ENCODE measurements at places on chromosomes 13 and 19.

- DNase-seq, result peak; percentile 35
These were observed 395.1 kb downstream of the FOXO1 start for GRCh38 chr13:40271271-40271885.

DNA sequence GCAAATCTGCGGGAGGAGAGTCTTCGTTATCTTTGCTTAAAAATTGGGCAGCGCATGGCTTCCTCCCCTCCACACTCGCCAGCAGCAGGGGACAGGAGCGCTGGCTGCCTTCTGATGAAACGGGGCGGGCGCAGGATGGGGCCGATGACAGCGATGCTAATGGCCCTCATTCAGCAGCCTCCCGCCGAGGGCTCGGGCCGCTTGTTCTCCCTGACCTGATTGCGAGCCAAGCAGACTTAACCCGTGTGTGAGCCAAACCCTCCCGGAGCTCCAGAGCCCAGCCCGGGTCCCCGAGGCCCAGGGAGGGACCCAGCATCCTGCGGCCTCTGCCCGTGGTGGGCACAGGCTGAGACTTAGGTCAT is 90.3 kb downstream of the KDM4B start:
- no peak for DNase-seq

DNA sequence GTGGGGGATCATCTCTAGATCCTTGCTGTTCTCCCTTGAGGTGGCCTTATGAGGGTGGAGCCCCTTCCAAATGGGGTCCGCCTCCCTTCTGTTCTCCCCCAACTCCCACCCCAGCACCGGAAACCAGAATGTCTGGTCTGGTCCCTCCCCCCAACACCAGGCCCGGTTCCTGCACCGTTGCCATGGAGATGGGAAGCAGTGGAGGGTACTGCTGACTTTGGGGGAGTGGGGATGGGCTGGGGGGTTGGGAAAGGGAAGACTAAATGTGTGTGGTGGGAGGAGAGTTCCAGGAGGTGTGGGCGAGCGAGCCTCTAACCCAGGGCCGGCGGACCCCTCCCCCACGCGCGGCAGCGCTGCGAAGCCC is 1.7 kb downstream of the SHANK1 start:
- DNase-seq, result peak; percentile 52

DNA sequence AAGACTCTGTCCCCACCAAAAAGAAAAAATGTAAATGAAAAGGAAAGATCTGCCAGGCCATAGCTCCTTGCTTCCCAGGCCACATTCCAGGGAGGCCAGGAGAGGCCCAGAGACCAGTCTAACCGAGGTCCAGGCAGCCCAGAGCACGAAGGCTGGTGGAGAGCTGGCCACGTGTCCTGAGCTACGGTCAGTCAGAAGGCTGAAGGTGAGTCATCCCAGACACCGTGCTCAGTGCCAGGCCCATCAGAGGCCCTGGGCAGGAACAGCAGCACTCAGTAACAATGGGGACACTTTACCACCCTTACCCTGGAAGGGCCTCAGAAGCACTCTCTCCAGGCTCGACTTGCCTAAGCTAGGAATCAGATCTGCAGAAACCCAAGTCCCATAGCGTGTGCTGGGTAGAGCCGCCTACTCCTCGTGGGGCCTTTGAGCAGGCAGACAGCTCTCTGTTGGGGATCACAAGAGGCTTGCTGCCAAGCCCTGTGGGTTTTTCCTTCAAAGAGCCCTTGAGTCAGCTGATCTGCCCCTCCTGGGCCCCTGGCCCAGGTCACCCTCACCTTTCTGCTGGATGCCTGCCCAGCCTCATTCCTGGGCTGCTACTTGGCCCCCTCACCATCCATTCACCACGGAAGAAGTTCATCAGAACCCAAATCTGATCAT is 11.6 kb upstream of the DNMT1 start:
- no peak for DNase-seq

DNA sequence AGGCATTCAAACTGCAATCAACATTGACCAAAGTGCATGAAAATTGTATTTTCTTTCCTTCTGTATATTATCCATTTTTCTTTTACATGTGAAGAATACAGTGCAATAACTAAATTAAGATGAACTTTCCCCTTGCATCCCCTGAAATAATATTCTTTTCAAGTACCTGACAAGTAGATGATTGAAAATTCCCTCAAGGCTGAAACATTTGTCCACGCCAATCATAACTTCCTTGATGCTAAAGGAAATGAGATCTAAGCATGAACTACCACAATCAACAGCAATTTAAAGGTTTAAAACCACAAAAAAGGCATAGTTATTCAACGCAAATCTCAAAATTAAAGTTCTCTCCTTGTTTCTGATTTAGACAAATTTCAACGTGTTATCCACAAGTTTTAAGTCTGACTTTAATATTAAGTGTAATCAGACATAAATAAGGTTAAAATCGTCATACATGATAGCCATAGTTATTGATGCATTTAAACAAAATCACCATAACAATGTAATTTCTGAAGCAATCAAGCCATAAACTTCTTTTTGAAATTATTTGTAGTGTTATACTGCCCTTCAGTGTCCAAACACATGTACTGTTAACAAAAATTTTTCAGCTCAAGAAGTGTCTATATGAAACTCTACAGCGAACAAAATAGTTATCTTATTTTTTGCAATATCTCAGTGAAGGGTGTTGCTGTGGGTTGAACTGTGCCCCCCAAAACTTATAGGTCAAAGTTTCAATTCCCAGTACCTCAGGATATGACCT is 169.5 kb downstream of the DCLK1 start:
- DNase-seq, result no peak

- peak; percentile 90 for DNase-seq
These were observed 27.7 kb upstream of the MBNL2 start for GRCh38 chr13:97194479-97194878.

DNA sequence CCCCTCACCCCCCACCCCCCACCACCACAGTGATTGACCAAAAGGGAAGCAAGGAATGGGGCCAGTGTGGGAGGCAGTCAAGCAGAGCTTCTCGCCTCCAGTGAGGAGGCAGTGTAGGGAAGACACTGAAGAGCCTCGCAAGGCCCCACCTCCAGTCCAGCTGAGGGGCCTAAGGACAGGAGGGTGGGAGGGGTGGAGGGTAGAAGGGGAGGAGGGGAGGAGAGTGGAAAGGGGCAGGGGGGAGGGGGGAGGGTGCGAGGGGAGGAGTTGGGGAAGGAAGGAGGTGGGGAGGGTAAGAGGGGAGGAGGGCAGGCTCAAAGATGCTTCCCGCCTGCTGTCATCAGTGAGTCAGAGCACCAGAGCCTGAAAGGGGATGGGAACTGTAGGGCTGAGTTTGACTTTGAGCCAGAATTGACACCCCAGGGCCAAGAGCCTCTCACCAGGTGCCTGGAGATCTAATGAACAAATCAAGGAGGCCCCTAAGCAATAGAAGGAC is 786.2 kb downstream of the UQCRFS1 start:
- DNase-seq, result no peak

DNA sequence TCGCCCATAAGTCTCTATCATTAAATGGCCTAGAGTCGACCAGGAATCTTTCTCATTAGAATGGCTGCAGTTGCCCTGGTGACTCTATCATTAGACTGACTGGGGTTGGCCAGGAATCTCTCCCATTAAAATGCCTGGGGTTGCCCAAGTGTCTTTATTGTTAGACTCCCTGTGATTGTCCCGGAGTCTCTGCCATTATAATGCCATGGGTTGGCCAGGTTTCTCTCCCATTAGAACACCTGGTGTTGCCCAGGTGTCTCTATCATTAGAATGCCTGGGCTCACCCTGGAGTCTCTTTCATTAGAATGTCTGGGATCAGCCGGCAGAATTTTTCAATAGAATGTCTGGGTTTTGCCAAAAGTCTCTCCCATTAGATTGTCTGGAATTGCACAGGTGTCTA is 1459.3 kb downstream of the UQCRFS1 start:
- DNase-seq, result no peak

- DNase-seq, result no peak
These were observed 205.4 kb downstream of the PDS5B start for GRCh38 chr13:32791545-32792172.

- DNase-seq, result no peak
These were observed 47.0 kb downstream of the FOXO1 start for GRCh38 chr13:40619479-40619814.

- no peak for DNase-seq
These were observed 14.0 kb downstream of the ZNF552 start for GRCh38 chr19:57800696-57801095.

- DNase-seq, result no peak
These were observed 38.7 kb downstream of the NFIX start for GRCh38 chr19:13033819-13034611.

DNA sequence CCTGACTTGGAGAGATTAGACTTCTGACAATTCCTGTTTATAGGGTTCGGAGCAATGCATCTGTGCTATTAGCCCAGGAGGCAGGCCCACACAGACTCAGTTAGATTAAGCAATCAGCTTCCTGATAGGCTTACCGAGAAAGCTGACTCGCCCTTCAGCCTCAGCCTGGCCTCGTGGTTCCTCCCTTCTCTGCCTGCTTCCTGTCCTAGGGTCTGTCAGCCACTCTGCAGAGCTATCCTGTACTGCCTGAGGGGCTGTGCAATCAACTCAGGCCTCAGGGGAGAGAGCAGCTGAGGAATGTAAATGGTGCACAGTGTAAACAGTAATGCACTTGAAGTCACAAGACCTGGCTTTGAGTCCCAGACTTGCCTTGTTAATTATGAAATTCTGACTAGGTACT is 30.7 kb downstream of the HTR2A start:
- DNase-seq, result peak; percentile 21

DNA sequence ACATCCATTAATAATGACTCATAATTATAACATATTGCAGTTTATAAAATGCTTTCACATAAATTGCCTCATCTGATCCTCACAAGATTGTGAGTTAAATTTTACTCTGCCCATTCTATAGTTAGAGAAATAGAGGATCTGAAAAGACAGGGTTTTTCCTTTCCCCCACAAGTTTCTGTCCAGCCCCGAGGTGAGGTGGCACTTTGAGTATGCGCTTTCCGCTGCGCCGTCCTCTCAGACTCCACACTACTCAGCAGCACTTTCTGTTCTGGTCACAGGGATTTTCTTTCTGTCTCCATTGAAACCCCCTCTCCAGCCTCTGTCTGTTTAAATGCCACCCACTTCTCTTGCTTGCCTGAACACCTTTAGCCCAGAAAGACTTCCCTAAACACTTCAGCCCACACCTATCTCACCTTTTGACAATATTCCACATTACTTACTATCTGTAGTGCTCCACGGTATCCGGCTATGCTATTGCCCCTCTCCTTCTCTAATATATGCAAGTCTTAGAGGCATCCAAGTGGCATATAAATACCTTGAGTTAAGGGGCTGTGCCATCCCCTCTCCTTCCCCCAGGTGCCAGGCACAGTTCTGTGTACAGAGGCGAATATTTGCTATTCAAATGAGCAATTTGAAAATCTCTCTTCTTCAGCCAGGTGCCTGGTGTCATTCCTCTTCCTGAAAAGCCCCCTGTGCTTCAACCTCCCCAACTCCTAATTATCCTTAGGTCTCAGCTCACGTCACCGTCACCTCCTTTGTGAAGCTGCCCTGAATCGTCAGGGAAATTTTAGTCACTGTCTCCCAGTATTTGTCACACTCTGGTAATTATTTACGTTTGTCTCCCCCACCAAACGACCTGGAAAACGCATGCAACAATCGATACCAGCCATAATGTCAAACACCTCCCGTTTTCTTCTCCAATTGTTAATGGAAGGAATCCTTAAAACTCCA is 268.7 kb downstream of the NHLRC3 start:
- no peak for DNase-seq

GRCh38 chr19:22901431-22902130 is 69.5 kb downstream of the ZNF723 start:
- no peak for DNase-seq

- DNase-seq, result no peak
These were observed 10.1 kb downstream of the TMEM91 start for GRCh38 chr19:41386442-41386841.

DNA sequence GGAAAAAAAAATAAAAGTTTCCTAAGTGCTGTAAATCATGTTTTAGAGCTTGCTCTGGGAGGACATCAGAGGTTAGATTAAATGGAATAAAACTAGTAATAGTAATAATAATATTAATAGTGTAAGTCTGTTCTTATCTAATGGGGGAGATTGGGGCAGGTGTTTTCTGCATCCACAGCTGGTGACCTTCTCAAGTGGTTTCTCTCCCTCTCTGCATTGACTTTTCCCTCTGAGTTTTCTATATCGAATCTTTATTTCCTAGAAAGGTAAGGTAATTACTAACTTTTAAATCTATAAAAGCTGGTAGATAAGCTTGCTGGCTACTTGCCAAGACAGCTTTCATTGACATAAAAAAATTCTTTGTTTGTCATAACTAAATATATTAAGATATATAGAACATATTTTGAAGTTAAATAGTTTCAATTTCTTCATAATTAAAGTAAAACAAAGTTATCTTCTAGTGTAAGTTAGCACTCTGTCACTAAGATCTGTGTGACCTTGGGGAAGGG is 49.6 kb upstream of the DIAPH3 start:
- DNase-seq, result no peak

DNA sequence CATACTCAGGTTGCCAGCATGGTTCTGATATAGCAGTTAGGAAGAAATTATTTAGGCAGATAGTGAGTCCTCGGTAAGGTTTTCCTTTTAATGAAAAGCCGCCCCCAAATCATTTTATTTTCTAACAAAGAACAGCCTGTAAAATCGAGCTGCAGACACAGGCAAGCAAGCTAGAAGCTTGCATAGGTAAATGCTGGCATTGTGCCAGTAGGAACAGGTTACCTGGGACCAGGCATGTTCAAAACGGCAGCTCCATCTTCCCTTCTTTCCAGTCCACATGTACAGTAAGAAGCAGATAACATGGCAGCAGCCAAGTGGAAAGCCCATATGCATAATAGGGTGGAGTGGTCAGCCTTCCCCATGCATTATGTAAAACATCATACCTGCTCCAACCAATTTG is 71.1 kb downstream of the UGGT2 start:
- DNase-seq, result no peak

GRCh38 chr13:108200781-108201398 is 14.4 kb downstream of the LIG4 start:
- no peak for DNase-seq

- no peak for DNase-seq
These were observed 49.4 kb downstream of the SACS start for GRCh38 chr13:23384111-23384510.

DNA sequence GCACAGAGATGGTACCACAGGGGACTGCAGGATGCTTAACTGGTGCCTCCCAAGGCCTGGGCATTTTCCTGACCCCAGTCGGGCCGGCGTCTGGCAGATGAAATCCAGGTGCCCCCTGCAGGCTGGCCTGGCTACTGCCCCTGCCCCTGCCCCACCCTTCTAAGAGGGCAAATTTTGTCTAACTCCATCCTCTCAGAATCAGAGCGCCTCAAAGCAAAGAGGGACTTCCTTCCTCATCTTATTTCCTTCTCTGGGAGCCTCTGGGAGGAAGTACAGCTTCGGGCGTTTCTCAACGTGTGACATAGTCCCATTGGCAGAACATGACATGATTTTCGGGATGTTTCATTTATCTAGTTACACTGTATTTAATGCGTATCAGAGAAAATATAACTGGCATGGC is 2.7 kb downstream of the PRKACA start:
- peak; percentile 74 for DNase-seq

Data from CMK (cell line).